PC-9 (cell line): ENCODE measurements at places on chromosomes 4 and X. TPM values are rescaled to one million over a fixed set of nuclear protein-coding genes. Genes with fewer than 3 reads are reported as not detected.

- no peaks in the 10 kb centered on the region for H3K36me3 ChIP-seq
- H3K4me1 ChIP-seq: no peaks in the 10 kb centered on the region
- no peak overlapping the region for H3K4me3 ChIP-seq
- DNase-seq: no peak
These were observed 33.9 kb downstream of the MTM1 start for GRCh38 chrX:150602296-150602695.

GRCh38 chr4:107845681-107846080 is 20.9 kb downstream of the SGMS2 start:
- H3K36me3 ChIP-seq: no peaks in the 10 kb centered on the region
- H3K4me3 ChIP-seq: no peak overlapping the region
- no peaks in the 10 kb centered on the region for H3K27me3 ChIP-seq
- DNase-seq: no peak
- no peaks in the 10 kb centered on the region for H3K4me1 ChIP-seq

- DNase-seq: no peak
- H3K36me3 ChIP-seq: no peaks in the 10 kb centered on the region
- no peaks in the 10 kb centered on the region for H3K27me3 ChIP-seq
- no peak within 1 kb of the TSS for H3K4me3 ChIP-seq
These were observed at the start of gene LRCH2 for GRCh38 chrX:115233497-115234455. Gene LRCH2, minus strand, starts transcription at chrX:115234096. Its CDS starts 55 bp downstream, at chrX:115234041.

- no peak overlapping the region for H3K27ac ChIP-seq
- H3K4me3 ChIP-seq: no peak overlapping the region
- no peaks in the 10 kb centered on the region for H3K27me3 ChIP-seq
- no peak for DNase-seq
These were observed 139.4 kb upstream of the CXorf66 start for GRCh38 chrX:140104760-140105159.

DNA sequence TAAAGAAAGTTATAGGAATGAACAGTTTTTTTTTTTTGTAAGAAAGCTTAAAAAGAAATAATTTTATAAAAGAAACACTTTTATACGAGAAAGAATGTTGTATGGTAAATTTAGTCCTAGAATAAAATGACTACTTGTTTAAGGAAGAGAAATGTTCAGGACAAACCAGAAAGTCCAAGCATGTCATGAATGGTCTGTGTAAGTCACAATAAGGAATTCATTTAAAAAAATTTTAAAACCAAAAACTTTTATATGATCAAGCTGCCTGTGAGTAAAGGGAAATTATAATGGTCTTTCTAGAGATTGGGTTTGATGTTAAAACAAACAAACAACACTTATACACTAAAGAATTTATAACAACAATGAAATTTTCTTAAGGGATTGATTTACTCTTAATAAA is 858.9 kb upstream of the PCDH7 start:
- no peak for DNase-seq
- H3K4me1 ChIP-seq: no peaks in the 10 kb centered on the region
- H3K27me3 ChIP-seq: no peaks in the 10 kb centered on the region
- H3K36me3 ChIP-seq: no peaks in the 10 kb centered on the region
- no peak overlapping the region for H3K27ac ChIP-seq

Gene YY2
- total RNA-seq: 2.0 and 2.1 TPM in 2 replicates

- no peak for DNase-seq
- H3K27ac ChIP-seq: no peak overlapping the region
- H3K4me1 ChIP-seq: no peaks in the 10 kb centered on the region
- H3K36me3 ChIP-seq: no peaks in the 10 kb centered on the region
- H3K4me3 ChIP-seq: no peak overlapping the region
These were observed 1099.5 kb upstream of the INTU start for GRCh38 chr4:126533146-126533805.

DNA sequence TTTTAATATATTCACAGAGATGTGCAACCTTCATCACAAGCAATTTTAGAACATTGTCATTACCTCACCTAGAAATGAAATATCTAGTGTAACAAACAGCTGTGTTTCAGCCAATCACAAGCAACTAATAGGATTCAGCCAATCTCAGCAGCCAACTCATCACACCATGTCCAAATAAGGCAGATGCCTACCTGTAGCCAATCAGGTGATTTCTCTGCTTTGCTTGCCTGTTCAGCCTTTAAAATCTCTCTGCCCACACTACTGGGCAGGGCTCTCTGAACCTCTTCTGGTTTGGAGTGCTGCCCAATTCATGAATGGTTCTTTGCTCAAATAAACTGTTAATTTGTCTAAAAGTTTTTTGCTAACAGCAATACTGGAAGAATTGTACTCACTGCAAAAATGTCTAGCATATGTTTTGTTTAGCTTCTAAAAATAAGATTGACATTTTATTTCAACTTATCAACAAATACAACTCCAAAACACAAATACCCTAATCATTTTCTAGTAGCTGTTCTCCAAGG is 52.4 kb upstream of the IGFBP7 start:
- H3K4me3 ChIP-seq: no peak overlapping the region
- DNase-seq: no peak
- H3K4me1 ChIP-seq: no peaks in the 10 kb centered on the region; the same call in 1 of the 2 replicates
- H3K36me3 ChIP-seq: no peaks in the 10 kb centered on the region
- no peaks in the 10 kb centered on the region for H3K27me3 ChIP-seq
- no peak overlapping the region for H3K27ac ChIP-seq

DNA sequence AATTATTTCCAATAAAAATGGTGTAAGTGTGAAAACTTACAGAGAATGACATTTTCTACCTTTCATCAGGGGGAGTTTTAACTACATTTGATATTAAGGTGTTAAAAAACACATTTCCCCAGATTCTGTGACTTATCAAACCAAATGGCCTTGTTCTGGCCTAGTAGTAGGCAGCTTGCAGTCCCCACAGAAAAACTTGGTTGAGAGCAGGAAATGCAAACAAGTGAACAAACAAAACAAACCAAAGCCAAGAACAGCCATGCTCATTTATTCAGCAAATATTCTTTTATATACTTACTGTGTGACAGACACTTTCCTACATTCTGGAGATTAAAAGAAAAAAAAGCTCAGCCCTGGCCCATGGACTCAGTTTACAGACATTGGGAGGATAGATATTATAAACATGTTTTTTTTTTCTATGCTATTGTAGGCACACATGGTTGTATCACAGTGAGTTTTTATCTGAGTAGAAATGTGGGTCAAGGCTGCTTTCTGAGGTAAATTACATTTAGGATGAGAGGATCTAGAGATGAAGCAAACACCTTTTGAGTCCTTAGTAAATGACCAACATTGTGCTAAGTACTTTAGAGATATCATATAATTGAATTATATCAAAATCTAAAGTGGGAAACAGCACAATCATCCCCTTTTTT is 449.2 kb upstream of the AADAT start:
- no peak overlapping the region for H3K27ac ChIP-seq
- DNase-seq: no peak
- H3K4me1 ChIP-seq: no peaks in the 10 kb centered on the region
- H3K36me3 ChIP-seq: no peaks in the 10 kb centered on the region
- H3K27me3 ChIP-seq: no peaks in the 10 kb centered on the region

GRCh38 chr4:129345609-129346008 is 249.7 kb downstream of the C4orf33 start:
- H3K27me3 ChIP-seq: no peaks in the 10 kb centered on the region
- DNase-seq: no peak
- H3K27ac ChIP-seq: no peak overlapping the region
- H3K4me1 ChIP-seq: peaks cover 18% of the 10 kb centered on the region
- no peaks in the 10 kb centered on the region for H3K36me3 ChIP-seq
- no peak overlapping the region for H3K4me3 ChIP-seq

Gene GRIA3
- total RNA-seq: not detected in 2 replicates

DNA sequence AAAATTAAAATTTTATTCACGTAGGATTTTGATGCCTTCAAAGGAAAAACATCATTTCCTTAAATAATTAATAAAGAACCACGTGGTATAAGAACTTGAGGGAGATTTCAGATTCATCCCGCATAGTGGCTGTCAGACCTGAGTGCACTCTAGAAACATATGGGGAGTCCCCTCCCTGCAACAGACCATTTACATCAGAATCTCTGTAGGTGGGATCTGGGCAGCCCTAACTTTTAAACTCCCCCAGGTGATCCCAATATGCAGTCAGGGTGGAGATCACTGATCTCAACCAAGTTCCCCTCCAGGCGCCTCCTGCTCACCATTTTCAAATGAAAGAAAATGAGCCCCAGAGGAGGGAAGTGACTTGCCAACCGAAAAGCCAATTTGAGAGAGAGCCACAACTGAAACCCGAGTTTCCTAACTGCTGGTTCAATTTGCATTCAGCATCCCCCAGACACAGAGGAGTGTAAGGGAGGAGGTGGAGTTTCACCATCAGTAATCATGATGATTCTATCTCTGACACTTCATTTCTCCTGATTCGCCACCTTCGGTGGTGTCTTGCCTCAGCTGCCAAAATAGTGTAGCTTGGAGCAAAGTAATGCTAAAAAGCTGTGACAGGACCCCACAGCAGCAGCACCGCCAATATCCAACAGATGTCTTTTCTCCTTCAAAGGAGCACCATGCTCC is 11.4 kb downstream of the RNF150 start:
- no peak overlapping the region for H3K27ac ChIP-seq
- H3K27me3 ChIP-seq: no peaks in the 10 kb centered on the region
- H3K4me3 ChIP-seq: no peak overlapping the region
- no peaks in the 10 kb centered on the region for H3K4me1 ChIP-seq
- no peaks in the 10 kb centered on the region for H3K36me3 ChIP-seq

Gene F11
- not detected in 2 replicates for total RNA-seq
